ENCODE measurements at places on chromosomes 7 and 10.

DNA sequence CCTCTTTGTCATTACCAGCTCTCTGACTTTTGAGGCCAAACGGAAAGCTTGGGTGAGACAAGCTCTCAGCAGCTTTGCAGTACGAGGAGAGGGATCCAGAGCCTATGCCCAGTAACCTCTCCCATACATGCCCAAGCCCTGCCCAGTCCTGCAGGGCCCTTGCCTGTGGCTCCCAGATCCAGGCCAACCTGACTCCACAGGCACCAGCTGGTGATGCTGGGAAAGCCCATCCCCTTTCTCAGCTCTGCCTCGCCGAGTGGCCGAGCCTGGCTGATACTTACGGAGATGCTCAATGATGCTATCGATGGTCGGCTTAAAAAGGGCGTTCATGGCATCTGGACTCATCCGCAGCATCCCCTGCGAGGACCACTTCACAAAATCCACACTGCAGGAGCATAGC, 55.4 kb downstream of the PNLIPRP2 start:
- DNase-seq = no peak

DNA sequence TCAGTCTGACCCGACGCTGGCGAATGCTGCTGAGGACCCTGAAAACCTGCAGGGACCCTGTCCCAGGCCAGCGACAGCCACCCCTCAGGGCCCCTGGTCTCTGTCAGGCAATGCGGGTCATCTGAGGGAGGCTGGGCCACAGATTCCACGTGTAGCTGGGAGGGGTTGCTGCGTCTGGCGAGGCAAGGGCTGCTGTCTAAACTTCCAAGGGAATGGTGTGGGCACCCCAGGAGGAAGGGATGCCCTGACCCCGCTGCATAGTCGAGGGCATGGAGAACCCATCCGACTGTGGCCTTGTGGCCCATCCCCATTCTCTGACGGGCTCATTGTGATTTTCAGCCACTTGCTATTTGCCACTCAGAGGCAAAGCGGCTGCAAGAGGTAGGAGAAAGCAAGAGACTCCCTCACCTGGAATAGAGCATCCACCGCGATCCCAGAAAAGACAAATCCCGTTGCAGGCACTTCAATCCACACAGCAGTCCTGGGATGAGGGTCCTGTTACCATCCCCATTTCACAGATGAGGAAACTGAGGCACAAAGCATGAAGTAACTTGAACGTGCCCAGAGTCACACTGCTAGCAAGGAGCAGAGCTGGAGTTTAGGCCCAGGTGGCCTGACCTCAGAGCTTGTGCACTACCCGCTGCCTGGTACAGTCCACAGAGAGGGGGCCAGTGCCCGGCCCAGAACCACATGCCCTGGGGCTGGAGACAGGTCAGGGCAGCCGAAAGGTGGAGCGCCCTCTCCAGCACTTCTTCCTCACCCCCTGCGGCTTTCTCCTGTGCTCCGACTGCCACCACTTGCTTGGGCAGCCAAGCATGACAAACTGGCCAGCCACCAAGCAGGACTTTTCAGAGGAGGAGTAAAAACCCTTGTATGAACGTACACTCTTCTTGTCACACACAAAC, 163.8 kb upstream of the KLF14 start:
- DNase-seq = no peak

GRCh38 chr7:41130086-41130485, 572.8 kb downstream of the INHBA start:
- DNase-seq = no peak

GRCh38 chr10:6478722-6479121, 101.4 kb downstream of the PRKCQ start:
- DNase-seq = no peak

DNA sequence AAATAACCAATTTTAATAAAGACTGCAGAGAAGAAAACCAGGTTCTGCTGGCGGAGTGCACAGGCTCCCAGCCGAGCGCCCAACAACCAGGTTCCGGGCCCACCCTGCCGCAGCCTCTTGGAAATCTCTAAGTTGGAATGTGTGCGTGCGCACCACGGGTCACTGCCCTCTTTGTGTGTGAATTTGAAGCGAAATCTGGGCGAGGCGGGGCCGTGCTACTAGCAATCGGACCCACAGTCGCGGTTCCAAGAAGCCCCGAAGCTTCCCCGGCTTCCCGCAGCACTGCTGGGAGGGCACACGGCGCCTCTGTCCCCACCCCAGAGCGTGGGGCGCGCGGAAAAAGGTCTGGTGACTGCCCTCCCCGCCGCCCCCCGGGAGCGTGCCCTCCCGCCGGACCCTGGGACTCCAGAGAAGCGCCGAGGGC, 666 bp upstream of the MAP3K8 start:
- DNase-seq = peak; percentile 87

DNA sequence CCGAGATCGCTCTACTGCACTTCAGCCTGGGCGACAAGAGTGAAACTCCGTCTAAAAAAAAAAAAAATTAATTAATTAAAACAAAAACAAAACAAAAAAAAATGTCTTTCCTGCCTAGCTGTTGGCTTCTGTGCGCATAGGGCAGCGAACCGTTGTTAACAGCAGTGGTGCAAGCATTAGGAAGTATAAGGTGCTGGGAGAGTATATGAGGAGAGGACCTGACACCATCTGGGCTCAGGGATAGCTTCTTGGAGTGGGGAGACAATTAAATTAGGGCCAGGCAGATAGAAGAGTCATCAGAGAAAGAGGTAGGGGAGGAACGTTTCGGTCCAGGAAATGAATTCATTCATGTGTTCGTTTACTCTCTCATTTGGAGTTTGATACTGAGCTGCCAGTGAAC, 46.2 kb upstream of the EZH2 start:
- no peak for DNase-seq

DNA sequence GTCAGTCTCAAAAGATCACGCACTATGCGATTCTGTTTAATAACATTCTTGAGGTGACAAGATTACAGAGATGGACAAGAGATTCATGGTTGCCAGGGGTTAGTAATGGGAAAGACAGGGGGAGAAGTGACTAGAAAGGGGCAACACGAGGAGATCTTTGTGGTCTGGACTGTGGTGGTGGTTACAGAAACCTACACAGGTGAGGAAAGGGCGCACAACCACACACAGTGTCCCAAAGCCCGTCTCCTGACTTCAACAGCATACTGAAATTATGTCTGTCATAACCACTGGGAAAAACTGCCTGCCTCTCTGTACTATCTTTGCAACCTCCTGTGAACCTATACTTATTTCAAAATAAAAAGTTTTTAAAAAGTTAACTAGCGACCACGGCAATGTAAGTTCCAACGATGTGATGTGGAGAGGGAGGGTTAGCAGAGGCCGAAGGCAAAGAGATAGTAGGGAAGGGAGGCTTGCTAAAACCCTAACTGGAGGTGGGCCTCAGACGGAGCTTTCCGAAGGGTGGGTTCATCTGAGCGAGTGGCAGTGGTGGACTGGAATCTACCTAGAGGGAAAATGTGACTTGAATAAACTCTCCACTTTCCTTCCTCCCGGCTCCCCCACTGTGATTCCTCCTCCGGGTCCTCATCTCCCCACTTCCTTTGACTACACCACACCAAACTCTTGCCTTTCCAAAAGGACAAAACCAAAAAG, 43.7 kb downstream of the GNA12 start:
- DNase-seq = no peak

DNA sequence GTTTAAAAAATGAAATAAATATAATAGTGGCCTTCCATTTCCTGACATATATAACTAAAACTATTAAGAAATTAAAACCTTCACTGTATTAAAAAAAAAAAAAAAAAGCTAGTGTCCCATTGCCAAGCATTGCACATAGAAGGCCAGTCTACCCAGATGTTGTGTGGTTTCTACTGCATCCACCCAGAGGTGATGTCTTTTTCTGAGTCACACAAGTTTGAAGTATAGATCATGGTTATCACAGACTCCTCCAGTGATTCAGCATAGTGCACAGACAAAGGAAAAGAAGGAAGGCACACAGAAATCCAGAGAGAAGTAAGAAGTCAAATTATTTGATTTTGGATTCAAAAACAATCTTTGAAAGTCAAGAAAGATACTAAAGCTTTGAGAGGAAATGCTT, 429.0 kb downstream of the ETV1 start:
- no peak for DNase-seq

DNA sequence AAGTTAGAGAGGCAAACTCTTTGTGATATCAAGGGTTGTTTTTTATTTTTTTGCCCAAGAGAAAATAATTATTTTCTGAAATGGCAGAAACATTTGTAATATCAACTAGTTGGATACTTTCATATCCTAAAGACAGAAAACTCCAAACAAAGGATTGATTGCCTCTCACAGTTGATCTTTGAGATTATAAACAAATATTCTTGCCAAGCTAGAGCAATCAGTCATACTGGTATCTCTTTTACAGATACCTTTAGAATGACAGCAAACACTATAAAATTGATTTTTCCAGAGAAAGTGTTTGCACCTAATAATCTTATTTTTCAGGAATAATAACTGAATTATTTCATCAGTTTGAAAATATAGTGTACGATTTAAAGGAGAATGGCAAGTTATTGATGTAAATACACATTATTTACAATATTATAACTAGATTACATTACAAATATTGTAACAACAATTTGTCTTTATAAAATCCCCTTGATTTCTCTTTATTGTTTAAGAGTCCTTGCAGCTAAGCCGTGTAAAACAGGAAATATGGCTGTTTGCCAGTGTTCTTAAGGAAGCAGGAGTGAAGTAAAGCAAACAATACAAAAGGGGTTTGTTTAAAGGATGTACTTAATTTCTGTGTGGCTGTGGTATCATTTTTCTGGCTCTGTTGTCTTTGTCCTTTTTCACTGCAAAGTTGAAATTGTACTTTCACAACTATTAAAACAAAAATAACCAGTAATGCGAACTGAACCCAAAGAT, 58.4 kb downstream of the MAPK8 start:
- DNase-seq = peak; percentile 62

DNA sequence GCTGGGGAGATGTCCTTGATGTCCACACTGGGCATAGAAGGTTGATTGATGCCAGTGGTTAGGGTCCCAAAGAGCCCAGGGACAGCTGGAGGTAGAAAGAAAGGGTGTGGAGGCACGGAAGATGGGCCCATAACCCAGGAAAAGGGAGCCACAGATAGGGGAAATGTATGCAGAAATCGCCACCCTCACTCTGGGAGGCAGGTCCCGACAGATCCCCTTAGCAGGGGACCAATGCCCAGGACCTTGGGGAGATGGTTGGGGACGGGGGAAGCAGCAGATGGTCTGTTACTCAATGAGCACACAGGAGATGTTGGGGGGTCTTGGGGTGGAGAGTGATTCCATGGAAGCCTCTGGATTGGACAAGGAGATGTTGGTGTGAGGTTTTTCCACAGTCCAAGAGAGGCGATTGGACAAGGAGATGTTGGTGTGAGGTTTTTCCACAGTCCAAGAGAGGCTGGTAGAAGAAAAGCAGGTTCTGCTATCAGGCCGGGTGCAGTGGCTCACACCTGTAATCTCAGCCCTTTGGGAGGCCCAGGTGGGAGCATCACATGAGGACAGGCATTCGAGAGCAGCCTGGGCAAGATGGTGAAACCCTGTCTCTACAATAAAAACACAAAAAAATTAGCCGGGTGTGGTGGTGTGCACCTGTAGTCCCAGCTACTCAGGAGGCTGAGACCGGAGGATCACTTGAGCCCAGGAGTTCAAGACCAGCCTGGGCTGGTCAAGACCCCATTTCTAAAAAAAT, 7.0 kb upstream of the PPP1R35 start:
- no peak for DNase-seq

GRCh38 chr7:131602994-131603372, 46.6 kb upstream of the PODXL start:
- no peak for DNase-seq

DNA sequence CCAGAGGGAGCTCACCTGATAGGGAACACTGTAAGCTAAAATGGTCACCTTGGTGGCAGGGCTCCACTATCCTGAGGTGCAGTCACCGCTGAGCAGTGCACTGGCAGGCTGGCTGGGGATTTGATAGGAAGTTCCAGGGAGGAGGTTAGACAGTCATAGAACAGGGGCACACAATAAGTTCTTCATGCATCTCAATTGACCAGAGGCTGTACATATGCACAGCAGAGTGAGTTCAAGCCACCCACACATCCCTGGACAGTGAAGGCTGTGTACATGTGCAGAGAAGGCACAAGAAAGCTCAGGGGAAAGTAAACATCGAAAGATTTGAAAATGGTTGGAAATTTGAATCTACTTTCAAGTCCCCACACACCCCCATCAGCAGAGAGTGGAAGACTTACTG, 13.9 kb downstream of the PRTFDC1 start:
- DNase-seq = no peak

GRCh38 chr7:151114151-151115090, 28.1 kb downstream of the AGAP3 start:
- DNase-seq = peak; percentile 25

DNA sequence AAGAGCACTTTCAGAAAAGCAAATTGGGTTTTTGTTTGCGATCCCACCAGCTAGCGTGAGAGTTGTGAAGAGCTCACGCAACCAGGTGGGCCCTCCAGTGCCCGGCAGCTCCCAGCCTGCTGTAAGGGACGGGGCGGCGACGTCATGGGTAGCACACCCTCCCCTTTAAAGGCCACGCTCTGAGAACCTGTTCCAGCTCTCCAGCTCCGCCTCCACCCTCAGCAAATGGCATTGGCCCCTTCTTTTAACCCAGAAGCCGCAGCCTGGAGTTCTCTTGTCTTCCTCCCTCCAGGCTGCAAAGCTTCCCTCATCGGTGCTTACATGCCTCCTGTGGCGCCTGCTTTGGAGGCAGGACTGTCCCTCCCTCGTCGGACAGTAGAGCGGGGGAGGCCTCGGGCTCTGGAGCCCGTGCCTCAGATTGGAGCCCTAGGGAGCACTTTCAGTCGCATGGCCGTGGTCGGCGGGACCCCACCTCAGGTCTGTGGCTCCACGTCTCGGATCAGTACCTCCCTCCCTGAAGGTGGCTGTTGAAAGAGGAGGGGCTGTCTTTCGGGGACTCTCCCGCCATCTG, 32.9 kb downstream of the WIPI2 start:
- no peak for DNase-seq

- DNase-seq = peak; percentile 48
These were observed at the start of gene ANKRD22 for GRCh38 chr10:88851706-88852105. ANKRD22 (minus strand) TSS chr10:88851844; CDS start chr10:88851607, 237 bp downstream.

DNA sequence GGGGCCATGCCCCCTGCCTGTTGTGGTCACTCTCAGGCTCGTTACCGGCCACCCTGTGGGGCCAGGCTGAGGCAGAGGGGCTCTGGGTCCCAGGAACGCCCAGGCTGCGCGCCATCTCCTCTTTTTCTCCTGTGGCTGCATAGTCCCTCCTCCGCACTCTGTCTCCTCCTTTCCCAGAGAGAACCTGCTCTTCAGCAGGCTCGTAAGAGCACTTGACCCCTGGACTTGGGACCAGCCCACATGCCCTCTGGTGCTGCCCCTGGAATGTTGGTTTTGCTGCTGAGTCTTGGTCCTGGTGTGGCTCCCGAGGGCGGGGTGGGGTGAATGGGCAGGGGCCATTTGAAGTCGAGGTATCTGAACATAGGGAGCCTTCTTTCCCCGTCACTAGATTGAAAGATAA, 6.6 kb upstream of the BHLHA15 start:
- no peak for DNase-seq

- DNase-seq = no peak
These were observed 1358.9 kb upstream of the LRRTM3 start for GRCh38 chr10:65566906-65567305.

DNA sequence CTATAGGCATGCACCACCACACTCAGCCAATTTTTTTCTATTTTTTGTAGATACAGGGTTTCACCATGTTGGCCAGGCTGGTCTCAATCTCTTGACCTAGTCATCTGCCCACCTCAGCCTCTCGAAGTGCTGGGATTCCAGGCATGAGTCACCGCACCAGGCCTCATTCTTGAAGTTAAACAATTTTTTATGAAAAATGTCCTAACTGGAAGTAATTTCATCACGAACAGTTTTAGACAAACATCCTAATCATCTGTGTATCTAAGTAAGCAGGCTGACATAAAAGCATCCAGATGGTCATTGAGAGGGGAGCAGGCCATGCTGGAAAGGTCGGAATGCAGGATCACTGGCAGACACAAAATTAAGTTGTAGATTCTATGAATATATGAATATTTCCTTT, 269.1 kb downstream of the ZMYND11 start:
- peak; percentile 95 for DNase-seq

All from EH (cell line).